Thoracic aorta (tissue), 2 donors: ENCODE measurements at places on chromosomes 3 and 15.

GRCh38 chr3:16289144-16289889, 24.3 kb downstream of the OXNAD1 start:
- no peak for DNase-seq

GRCh38 chr3:4409971-4410573, 57.0 kb downstream of the SUMF1 start:
- no peak for DNase-seq

DNA sequence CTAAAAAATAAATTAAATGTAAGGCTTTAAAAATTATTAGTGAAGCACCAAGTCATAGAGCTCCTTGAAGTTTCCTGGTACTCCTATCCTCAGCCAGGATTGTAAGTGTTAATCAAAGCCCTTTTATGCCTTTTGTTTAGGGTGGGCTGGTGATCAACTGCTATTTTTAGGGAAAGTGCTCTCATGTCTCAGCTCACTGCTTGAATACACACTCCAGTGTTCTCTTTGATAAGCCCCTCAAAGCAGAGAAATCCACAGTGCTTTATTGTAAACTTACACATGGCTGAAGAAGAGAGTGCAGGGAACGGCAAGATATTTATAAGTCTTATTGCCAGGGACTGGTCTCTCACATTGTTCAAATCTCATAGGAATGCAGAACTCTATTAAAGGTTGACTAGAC, 156.4 kb upstream of the AZI2 start:
- no peak for DNase-seq

DNA sequence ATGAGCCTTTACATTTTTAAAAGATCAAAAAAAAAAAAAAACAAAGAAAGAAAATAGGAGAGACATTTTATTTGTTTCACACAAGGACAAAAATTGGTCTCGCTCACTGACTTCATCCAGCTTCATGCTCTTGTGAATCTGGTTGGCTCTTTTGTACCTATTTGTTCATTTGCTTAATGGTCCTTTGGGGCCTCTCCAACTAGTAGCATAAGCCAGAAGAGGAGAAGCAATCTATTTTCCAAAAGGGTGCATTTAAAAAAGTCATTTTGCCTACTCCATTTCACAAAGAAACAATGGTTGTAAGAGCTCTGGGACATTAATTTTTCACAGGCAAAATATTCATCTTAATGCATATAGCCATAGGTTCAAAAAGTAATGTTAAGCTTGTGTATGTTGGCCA, 168.3 kb upstream of the ADAMTS9 start:
- no peak for DNase-seq

DNA sequence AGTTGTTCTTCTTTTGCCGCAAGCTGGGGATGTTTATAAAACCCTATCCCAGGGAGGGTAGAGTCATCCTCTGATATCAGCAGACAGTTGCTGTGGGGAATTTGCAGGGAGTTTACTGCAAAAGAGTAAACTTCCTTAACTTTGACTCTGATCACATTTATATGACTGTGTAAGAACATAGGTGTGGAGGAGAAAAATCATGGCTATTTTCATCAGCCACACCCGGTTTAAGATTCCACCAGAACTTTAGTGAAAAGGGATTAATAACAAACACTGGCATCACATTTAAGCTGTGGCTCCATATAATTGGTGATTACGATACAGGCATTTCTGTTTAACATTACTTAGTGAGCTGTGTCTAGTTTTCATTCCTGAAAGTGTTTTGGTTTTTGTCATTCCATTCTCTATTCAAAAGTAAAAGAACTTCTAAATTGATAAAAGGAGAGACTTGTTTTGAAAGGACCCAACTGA, 143.1 kb downstream of the MYLK start:
- DNase-seq, result no peak

DNA sequence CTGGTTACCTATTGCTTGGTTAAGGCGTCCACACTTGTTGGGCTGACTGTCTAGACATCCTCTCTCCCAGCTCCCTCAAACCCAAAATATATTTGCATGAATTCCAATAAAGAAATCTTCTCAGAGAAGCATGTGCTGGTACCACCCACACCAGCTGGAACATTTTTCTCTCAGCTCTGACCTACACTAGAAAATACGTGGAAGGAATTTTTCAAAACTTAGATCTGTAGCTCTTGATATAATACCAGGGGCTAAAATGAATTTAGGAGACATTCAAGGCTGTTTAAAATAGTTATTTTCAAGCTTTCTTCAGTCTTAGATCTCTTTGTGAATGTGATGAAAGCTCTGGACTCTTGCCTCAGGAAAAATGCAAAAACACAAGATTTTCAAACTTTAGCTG, 590.4 kb downstream of the PDCD6IP start:
- no peak for DNase-seq

GRCh38 chr15:42354824-42355223, 4.5 kb upstream of the CAPN3 start:
- no peak for DNase-seq

DNA sequence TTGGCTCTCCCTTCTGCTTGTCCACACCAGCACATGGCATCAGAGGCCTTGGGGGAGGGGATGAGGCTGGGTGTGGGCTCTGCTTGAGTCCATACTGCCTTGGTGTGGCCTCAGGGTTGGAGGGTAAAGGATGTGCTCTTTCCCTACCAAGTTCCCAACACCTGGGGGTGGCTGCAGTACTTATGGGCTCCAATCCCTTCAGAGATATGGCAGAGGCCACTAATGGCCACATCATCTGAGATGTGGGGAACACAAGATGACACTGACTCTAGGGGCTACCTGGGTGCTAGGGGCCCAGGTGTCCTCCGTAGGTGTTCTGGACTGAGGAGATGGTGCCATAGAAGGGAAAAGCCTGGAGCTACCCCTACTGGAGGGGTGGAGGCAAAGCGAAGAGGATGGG, 6.9 kb downstream of the CXCR6 start:
- DNase-seq, result no peak

- DNase-seq, result peak; percentile 50
Observed at GRCh38 chr3:120172070-120172469, 77.8 kb upstream of the GSK3B start.

DNA sequence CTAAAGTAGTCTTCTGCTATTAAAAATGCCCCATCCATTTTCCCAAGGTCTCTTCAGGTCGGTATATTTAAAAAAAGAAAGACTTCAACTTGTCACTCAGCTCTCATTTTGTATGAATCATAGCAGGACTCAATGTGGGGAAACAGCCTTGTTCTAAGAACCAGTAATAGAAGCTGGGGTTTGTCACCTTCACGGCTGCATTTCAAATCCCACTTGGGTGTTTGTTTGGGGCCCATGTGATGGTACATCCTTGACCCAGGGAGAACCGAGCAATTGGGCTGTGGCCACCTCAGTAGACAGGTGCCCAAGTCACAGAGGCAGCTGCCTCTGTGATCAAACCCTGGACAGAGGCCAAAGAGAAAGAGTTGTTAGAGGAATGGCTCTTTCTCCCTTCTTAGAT, 70.3 kb upstream of the ARL8B start:
- no peak for DNase-seq

- no peak for DNase-seq
Observed at GRCh38 chr3:156819842-156820691, 6.1 kb upstream of the LEKR1 start.

GRCh38 chr3:45995236-45996192, at the start of gene FYCO1:
FYCO1 (minus strand) TSS chr3:45995824; CDS start chr3:45984910, 10,914 bp downstream.
- peak; percentile 83 for DNase-seq

DNA sequence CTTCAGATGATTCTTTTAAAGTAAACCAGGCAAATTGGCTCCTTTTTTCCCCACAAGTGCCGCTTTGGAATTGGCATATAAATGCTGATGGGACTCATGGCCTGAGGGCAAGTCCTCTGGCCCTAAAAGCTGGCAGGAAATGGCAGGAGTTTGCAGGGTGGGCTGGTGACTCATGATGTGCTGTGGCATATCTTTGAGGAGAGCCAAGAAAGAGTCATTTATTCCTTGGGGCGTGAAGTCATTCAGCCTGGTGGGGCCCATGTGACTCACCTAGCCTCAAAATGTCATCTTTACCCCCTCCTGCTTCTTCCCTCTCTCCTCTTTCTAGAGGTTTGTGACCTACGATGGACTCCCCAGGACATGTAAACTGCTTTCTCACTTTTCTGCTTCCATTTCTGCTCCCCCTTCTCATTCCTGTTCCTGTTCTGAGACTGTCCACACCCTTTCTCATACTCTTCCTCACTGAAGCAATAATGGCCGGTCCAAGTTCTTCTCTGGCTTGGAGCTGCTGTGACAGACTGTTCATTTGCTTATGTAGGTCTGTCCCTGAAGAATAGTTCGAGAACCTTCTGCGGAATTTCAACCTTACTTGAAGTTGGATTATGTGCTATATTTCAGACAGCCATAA, 326.1 kb downstream of the SATB1 start:
- no peak for DNase-seq

DNA sequence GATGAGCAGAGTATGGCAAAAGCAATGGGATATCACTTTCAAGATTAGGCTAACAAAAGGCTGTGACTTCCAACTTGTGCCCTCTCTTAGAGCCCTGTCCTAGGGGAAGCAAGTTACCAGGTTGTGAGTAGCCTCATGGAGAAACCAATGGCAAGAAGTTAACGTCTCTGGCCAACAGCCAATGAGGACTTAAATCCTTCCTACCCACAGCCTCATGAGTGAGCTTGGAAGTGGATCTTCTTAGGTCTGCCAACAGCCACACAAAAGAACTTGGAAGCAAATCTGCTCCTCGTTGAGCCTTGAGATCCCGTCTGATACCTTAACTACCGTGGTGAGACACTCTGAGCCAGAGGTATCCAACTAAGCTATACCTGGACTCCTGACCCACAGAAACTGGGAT, 5.7 kb downstream of the NME9 start:
- DNase-seq, result no peak

DNA sequence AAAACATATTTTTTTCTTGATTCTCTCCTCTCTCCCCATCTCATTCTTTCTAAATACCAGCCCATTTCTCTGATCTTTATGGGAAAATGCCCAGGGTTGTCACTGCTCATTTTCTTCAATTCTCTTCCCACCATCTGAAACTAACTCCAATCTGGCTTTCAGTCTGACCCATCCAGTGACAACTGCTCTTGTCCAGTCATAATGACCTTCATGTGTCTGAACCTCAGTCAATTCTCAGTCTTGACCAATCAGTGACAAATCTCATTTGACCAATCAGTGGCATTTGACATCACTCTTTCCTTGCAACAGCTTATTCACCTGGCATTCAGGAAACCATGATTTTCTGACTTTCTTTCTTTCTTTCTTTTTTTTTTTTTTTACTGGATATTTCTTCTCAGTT, 15.1 kb downstream of the VEPH1 start:
- no peak for DNase-seq

GRCh38 chr3:185042312-185043050, 110.4 kb downstream of the C3orf70 start:
- no peak for DNase-seq

DNA sequence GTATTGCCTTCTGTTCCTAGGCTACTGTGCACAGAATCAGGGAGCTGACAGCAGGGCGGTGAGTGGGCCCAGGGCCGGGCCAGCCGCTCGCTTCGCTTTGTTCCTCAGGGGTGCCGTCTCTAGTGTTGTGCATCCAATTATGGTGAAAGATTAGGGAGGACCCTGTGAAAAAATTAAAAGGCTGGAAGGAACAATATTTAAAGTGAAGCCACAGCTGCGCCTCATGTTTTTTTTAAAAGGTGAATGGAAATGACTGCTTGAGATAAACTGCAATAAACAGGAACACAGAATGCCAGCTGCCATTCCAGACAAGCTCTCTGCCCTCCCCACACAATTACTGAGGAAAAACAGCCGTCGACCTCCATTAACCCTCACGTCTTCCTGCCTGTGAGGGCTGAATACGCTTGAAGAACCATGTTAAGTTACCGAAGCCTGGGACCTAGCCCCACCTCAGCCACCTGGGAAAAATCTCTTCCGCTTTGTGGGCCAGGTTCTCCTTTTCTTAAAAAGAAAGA, 132.0 kb upstream of the IL12A start:
- DNase-seq, result no peak

- DNase-seq, result no peak
Observed at GRCh38 chr3:39668420-39668819, 141.0 kb upstream of the MYRIP start.

- DNase-seq, result peak; percentile 5
Observed at GRCh38 chr3:170222647-170223541, 670 bp downstream of the PRKCI start.
